ENCODE measurements at places on chromosomes 3 and 15.

DNA sequence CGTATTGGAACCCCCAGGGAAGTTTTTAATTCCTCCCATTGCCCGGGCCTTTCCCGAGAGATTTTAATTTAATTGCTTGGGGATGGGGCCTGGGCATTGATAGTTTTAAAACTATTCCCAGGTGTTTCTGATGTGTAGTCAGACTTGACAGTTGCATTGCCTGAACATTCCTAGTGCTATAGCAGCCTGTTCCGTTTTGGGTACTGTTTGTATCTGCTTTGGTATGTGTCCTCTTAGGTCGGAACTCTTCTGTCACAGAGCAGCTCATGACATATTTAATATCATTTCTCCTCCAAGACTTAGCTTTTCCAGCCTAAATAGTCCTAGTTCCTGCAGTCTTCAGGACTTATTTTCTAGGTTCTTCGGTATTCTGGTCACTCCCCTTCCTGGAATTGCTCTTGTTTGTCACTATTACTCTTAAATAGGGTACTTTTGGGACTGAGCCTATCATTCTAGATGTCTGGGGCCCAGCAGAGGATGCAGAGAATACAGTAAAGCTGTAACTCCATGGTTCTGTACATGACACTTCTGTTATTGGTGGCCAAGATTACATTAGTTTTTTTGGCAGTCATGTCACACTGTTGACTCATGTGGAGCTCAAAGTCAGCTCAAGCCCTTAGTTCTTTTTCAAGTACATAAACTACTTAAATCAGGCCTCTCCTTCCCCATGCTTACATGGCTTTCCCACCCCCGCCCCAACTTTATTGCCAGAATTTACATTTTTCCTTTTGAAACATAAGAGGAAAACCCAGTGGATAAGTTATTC lies 81.5 kb downstream of the BBX start:
- no peak for DNase-seq

GRCh38 chr3:157816896-157817295 lies 289.3 kb downstream of the SHOX2 start:
- no peak for DNase-seq

DNA sequence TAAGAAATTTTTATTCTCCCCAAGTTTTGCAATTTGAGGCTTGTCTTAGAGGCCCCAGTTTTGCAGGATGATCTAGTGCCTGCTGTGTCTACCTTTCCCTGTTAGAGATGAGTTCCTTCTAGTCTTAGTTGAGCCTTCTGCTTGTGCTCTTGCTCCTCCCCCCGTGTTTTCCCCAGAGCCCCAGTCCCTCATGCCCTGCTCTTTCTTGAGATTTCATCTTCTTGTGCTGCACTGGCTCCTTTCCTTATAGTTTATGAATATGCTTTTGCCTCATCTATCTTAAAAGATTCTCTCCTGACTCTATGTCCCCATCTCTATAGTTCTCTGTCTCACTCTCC lies 4.7 kb downstream of the GAP43 start:
- no peak for DNase-seq

- DNase-seq, result peak; percentile 3
Measured at GRCh38 chr3:100060685-100061484, 53.4 kb downstream of the FILIP1L start.

DNA sequence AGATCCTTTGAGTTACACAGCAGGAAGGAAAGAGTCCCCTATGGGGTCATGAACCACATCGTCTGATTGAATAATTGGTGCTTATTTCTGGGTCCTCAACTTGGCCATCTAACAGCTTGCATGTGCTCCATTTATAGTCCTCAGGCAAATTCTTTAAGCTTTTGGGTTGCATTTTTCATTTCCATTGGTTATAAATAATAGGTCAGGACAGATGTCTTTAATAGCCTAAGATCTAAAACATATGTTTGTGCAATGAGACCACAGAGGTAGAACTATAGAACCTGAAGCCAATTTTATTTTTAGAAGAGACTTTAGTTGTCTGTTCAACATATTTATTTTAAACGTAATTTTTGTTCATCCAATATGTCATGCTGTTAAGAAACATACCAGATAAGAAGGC lies 43.2 kb downstream of the CD200R1L start:
- DNase-seq, result no peak

DNA sequence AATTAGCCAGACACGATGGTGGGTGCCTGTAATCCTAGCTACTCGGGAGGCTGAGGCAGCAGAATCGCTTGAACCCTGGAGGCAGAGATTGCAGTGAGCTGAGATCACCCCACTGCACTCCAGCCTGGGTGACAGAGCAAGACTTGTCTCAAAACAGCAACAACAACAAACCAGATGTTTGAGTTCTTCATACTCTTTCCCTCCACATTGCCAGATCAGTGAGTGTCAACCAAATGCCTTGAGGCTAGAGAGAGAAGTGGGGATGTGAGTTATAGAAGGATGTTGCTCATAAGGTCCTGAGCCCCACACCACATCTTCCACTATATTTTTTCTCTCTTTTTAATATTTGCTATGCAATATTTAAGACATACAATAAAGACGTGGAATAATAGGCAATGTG lies 19.8 kb downstream of the MAPKBP1 start:
- no peak for DNase-seq

DNA sequence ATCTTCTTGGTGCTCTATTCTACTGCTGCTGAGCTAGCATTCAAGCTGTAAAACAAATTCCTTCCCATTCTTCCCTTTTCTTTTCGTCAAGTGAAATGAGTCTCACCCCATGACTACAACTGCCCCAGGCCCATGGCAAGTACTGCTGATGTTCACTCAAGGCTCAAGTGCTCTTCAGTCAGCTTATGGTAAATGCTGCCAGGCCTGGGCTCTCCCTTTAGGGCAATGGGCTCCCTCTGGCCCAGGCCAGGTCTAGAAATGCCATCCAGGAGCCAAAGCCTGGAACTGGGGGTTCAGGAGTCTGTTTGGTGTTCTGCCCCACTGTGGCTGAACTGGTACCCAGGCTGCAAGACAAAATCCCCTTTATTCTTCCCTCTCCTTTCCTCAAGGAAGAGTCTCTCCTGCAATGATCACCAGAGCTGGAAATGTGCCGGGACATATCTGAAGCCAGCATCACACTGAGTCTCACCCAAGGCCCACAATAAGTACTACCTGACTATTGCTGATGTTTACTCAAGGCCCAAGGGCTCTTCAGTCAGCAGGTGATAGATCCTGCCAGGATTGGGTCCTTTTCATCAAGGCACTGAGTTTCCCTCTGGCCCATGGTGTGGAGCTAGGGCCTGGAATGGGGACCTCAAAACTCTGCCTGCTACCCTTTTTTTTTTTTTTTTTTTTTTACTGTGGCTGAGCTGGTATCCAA lies 205.0 kb upstream of the STAC start:
- DNase-seq, result no peak

GRCh38 chr15:42775416-42775815 lies 38.5 kb upstream of the CDAN1 start:
- DNase-seq, result no peak

DNA sequence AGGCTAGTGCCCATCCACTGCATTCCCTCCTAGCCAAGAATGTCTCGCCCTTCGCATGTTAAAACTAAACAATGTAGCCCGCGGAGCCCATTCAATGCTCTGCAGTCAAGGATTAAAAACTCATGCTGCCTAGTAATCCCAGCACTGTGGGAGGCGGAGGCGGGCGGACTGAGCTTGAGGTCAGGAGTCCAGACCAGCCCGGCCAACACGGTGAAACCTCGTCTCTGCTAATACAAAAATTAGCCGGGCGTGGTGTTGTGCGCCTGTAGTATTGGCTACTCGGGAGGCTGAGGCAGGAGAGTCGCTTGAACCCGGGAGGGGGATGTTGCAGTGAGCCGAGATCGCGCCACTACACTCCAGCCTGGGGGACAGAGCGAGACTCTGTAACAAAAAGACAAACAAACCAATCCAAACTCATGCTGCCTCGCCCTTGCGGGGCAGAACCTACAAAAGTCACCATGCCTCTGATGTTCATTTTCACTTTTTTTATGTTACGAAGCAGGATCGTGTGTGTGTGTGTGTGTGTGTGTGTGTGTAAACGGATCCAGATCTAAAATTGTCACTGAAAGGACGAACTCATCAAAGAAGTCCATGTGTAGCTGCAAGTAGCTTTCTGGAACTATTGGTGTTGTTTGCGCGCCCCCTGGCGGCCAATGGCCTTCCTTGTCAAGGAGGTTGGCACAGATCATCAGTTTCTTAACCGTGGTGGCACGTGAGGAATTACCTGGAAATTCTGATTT lies 54.8 kb upstream of the SPESP1 start:
- peak; percentile 86 for DNase-seq

DNA sequence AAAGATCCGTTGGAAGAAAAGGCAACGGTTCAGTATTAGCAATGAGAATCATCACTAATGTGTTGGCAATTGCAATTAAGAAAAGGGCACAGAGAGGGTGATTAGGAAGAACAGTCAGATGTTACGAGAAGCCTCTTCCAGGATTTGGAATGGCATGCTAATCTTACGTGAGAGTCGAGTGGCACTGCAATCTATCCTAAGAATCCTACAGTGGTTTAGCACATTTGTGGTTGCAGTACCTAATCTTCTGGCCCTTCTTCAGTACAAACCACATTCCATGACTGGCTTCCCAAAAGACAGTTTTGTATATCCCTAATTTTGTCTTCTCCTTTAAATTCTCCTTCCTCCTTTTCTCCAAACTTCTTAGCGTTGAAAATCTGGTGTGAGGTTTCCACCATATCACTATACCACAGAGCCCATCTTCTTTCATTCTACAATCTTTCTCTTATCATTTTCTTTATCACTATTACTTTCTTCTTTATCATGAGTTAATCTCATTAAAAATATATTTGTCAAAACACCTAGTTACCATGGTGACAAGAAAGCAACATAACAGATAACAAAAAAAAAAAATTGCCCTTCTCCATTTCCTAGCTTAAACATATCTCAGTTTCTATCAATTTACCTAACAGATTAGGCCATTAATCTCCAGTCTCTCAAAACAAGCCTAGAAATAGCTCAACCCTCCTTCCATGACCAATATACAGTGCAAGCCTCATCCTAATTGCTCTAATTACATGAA lies 60.1 kb downstream of the IGSF11 start:
- no peak for DNase-seq

DNA sequence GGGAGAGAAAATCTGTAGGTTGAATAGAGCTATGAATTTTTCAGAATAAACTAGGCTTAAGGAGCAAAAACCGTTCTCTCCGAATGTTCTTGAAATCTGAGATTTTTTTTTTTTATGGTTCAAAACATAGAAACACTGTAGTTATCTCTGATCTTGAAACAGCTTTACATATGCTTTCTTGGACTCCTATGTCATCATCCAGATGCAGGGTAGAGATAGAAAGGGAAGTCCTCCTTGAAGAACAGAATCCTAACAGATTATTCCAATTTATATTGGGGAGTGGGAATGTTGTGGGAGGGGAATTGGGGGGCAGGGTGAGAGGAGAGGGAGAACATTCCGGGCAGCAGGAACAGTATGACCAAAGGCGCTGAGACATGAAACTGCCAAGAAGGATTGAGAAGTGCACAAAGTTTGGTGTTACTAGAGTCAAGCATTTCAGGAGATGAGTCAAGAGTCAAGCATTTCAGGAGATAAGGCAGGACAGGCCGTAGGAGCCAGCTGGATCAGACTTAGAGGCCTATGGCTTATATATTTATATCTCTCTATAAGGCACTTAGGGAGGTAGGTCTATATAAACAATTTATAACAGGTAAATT lies 21.9 kb upstream of the ST3GAL6 start:
- DNase-seq, result no peak

DNA sequence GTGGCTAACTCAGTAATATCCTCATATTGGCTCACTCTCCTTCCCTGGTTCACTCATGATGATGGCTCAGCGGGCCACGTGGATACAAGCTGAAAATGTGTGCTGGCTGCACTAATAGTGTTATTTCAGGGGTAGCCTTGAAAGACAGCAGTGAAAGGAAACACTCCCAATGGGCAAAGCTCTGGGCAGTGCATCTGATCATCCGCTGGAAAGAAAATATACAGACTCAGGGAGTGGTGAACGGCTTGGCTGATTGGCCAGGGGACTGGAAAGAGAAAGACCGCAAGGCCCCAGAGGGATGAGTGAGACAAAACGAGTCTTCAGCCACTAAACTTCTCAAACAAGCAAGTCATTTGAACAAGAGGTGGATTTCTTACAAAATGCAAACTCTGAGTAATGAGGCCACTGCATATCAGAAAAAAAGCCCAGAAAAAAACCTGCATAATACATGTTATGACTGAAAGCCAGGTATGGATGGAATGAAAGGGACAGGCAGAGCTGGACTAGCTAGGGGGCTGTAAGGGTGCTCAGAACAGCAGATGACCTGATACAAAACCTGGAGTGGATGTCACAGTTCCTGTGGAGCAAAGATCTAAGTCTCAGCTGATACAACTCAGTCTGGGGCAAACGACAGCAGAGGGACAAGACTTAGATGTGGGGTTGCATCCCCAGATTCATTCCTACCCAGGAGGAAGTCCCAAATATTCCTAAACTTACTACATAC lies 33.3 kb downstream of the CMTM6 start:
- no peak for DNase-seq

GRCh38 chr15:60854858-60855564 lies 374.1 kb downstream of the RORA start:
- no peak for DNase-seq

GRCh38 chr15:80437334-80437891 lies 33.2 kb downstream of the ARNT2 start:
- no peak for DNase-seq

GRCh38 chr3:36944012-36944640 lies 728 bp downstream of the TRANK1 start:
- DNase-seq, result peak; percentile 41

DNA sequence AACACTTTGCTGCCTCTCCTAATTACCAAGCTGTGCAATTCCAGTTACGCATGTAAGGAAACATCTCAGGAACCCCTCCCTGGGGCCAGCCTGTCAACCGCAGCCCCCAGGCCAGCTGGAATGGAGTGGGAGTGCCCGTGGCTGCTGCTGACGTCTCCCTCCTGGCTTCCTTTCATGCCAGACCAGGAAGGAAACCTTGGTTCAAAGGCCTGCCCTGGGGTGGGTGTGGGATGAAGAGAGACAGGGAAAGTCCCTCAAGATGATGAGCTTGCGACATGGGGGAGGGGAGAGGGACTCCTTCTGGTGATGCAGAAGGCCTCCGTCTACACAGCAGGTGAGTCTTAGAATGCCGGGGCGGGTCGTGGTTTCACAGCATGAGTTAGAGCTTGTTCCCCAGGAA lies 11.4 kb upstream of the CYP11A1 start:
- no peak for DNase-seq

DNA sequence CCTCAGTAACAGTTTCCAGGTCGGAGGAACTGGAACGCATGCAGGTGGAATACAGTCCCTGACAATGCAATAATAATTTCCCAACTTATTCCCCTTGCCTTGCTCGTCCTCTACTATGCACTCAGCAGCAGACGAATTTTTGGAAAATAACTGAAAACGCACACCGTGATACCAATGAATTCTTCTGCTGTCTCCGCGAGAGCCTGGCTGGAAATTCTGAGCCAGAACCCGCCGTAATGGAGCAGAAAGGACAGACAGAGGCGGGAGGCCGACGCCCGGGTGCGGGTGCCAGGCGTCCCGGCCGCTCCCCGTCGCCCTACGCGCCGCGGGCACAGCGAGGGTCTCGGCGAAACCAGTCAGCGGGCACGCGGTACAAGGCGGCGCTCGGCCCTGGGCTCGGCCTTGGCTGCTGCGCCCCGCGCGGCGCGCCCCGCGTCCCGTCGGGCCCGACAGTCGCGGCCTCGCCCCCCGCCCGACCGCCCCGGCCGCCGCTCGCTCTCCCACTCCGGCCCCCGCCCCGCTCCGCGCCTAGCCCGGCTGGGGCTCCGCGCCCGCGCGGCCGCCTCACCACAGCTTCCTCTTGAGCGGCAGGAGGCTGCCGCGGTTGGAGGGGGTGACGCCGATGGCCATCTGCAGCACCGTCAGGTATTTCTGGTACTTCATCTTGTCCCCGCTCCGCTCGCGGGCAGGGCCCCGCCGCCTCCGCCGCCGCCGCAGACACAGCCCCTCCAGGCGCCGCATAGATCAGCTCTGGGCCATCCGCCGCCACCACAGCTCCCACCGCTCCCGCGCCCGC lies 114.5 kb upstream of the GOLGA8J start:
- DNase-seq, result no peak

All from CD4-positive, alpha-beta T cell treated with Interferon alpha-2 for 1 hour (primary cell).